ENCODE measurements at places on chromosomes 7 and 10.

DNA sequence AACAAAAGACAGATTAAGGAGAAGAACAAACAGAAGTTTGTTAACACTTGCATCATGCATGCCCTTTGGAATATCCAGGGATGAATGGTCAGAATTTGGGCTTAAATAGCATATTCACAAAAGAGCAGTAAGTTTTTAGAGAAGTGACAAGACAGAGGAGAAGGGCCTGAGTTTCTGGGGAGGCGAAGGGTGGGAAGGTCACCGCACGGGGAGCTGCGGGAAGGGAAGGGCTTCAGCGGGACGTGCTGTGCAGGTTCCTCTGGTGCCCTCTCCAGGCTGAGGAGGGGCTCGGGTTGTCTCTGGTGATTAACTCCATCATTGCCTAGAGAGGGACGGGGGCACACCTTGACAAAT, 10.4 kb upstream of the ZNF22 start:
- DNase-seq = no peak

DNA sequence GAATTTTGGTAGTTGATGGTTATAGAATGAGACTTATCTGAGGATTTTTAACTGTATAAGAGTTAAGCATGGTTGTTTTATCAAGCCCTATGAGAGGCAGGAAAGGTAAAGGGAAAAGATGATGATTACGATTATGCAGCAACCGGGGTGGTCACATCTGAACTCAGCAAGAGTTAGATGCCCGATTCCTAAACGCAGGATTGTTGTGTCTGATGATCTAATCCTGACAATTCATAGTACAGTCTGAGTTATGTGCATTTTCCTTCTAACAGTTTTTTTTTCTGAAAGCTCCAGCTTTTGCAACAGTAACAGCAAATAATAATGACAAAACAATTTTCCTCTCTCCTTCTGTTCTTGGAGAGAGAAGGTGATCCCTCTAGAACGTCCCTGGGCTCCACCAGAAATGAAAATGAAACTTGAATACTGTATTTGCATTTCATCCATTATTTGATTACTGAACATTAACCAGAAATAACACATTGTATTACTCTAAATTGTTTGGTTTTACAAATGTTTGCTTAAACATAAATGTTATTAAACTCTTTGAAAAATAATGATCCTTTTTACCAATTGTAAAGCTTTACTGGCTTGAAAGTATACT, 176.5 kb upstream of the CCDC6 start:
- no peak for DNase-seq

DNA sequence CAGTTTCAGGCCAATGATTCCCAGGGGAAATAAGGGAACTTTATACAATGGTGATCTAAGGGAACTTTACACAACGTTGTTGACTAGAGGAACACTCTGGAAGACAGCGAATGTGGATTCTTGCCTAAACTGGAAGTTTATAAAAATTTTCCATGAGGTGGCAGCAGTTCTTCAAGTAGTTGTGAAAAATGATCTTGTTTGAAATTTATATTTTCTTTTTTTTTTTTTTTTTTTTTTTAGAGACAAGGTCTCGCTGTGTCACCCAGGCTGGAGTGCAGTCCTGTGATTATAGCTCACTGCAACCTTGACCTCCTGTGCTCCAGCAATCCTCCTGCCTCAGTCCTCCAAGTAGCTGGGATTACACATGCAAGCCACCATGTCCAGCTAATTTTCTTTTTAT, 32.1 kb upstream of the GTF2I start:
- DNase-seq = no peak

GRCh38 chr7:142468871-142469665, 211.2 kb upstream of the PRSS58 start:
- no peak for DNase-seq

Measured in Right ventricle myocardium inferior (tissue), 1 donor.